Urothelium cell line (cell line): ENCODE measurements at places on chromosomes 11 and 22.

DNA sequence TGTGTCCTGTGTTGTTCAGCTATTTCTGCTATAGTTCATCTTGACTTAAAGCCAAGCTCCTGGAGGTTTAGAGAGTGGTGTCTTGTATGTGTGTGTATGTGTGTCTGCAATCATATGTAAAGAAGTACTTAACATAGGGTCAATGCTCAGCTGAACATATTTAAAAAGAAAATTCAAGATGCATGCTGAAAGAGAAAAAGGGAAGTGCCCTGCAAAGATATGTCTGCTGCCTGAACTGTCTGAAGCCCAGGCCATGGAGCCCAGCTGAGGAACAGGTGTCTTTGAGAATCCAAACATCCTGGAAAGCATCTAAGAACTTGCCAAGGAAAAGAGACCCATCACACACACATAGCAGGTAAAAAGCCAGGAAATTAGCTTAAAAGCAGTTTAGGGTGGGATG lies 6.6 kb downstream of the TCN1 start:
- DNase-seq, result no peak

DNA sequence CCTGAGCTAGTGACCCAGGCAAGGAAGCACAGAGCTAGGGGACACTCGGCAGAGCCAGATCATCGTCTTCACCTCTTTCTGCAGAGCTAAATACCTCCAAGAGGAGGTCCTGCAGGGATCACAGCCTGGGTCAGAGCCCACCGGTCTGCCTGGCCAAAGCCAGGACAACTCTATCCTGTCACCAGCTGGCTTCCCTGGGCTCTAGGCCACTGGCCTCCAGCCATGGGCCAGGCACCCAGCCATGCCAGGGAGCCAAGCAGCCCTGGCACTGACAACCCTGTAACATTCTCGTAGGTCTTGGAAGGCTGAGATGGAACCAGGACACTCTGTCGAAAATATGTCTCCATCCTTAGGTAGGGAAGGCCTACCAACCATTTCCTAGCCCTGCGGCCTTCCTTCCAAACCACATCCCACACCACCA lies 270.1 kb downstream of the BUD13 start:
- no peak for DNase-seq

DNA sequence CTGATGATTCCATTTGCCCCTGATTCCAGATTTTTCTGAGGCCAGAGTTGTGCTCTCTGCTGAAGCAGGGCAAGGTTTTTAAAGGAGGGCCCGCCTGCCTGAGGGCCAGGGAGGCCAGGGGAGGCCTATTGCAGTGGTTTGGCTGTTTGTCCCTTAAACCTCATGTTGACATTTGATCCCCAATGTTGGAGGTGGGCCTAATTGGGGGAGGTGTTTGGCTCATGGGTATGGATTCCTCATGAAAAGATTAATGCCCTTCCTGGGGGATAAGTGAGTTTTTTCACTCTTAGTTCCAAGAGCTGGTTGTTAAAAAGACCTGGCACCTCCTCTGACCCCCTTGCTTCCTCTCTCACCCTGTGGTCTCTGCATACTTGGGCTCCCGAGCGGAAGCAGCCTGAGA lies 9.2 kb downstream of the GAL3ST3 start:
- no peak for DNase-seq

DNA sequence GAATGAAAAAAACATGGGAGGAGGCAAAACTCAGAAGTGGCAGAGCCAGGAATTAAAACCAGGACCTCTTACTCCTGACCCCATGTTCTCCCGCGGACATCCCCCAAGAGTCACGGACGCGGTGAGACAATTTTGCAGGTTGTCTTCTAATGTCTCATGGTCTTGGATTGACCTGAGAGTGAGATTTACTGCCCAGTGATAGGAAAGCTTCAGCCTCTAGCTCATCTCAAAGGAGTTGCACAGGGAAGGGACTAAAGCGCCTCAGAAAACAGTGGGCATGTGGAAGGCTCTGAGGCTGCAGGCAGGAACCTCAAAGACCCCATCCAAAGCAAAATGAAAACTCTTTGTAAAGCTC lies 197.4 kb downstream of the ADAMTS15 start:
- DNase-seq, result no peak

DNA sequence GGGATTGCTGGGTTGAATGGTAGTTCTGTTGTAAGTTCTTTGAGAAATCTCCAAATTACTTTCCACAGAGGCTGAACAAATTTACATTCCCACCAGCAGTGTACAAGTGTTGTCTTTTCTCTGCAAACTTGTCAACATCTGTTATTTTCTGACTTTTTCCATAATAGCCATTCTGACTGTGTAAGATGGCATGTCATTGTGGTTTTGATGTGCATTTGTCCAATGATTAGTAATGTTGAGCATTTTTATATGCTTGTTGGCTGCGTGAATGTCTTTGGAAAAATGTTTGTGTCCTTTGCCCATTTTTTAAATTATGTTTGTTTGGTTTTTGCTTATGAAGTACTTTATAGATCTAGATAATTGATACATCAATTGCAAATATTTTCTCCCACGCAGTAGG lies 1025.0 kb downstream of the JRKL start:
- DNase-seq, result no peak
